ENCODE measurements at places on chromosomes 12 and 14.

DNA sequence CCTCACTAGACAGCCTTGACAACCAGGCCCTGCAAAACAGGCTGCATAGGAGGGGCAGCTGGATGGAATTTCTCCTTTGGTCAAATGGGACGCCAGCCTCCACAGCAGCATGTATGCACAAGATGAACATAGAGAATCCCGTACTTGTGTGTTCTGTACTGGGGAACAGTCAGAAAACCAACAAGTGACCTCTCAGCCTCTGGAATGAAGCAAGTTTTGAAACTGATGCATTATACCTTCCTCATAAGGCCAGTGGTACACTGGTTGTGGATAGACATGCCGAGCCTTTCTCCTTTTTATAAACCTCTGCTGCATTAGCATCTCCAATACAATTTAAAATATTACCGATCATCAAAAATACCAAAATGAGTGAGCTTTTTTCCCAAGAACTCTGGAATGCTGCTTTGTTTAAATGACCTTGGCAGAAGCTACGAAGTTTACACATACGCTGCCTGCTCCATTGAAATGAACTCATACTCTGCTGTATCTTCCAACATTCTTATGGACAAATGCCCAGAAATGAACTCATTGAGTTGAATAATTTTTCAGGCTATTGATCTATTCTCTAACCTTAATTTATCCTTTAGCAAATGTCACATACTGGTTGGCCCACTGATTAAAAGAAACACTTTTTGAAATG, 47.6 kb upstream of the FERMT2 start:
- no peak for ATAC-seq

- no peak for ATAC-seq
Measured at GRCh38 chr14:31530136-31530535, 31.1 kb upstream of the NUBPL start.

GRCh38 chr12:40561395-40561966, 130.8 kb upstream of the CNTN1 start:
- no peak for ATAC-seq

DNA sequence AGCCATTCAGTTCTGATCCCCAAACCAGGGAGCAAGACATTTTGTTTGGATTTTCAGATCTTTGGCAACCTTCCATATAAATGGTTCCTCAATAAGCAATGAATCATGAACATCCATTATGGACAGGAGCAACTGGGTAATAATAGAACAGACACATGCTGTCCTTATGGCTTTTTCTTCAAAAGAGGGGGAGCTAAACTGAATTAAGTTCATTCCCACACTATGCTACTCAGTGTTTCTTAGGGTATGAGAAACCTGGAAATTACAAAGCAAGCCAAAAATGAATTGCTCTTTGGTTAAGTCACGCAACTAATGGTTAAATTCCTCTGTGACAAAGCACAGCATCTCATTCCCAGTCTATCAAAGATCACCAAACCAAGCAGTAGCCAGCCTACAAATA, 51.0 kb downstream of the PTGER2 start:
- ATAC-seq, result no peak

DNA sequence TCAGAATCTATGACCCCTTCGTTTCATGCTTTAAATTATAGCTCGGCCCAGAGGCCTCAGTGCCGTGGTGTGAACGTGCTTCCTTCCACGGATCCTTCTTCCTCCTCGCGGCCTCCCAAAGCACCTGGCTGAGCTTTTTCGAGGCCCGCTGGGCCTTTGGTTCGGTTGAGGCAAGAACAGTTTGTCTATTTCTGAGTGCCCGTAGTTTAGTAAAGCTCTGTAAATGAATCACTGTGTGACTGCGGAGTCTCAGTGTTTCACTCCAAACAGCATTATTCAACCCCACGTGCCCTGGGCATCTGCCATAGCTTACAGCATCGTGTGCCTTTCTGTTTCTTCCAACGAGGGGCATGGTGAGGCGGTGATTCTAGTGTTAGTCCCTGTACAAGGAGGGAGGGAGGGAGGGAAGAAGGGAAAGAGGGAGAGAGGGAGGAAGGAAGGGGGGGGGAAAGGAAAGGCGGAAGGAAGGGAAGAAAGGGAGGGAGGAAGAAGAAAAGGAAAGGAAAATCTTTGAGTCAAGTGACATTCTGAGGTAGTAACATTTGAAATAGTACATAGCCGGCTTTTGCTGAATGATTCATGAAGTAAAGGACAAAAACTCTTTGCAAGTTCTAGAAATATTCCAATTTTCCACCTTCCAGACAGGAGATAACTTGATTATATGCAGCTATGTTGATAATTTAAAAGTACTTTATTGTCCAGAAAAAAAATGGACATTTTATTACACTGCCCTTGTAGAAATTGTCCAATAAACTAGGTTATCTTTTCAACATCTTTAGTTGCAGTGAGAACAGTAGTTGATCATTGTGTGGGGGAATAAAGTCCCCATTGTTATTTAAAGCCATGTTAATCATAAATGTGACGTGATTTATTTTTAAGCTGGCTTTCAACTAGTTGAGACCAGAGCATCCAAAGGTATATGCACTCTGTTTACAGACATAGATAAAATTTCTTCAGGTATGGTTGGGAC, 1.2 kb upstream of the TRIM9 start:
- ATAC-seq, result no peak

DNA sequence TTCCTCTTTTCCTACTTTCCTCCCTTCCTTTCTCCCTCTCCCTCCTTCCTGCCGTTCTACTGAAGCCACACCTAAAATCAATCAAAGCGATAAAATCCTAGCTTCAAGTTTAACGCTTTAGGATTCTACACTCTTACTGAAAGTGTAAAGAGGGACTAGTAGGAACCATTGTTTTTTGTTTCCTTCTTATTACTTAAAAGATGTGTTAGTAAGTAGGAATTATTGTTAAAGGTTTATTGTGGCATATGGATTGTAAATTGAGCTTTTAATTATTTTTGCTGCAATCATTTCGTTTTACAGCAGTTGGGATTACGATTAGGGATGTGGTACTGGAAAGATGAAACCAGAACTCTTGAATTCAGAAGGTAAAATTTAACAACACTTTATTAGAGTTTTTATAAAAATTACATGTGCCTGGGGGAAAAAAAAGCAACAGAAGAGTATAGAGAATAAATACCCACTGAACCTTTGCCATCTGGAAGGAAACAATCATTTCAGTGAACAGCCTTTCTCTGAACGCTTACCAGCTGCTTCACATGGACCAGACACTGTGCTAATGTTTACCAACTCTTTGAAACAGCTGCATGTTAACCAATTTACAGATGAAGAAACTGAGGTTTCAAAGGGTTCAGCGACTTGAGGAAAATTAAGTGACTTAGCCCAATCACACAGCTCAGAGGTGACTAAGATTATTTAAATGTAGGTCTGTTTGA, 1.0 kb downstream of the PPP1R36 start:
- no peak for ATAC-seq

DNA sequence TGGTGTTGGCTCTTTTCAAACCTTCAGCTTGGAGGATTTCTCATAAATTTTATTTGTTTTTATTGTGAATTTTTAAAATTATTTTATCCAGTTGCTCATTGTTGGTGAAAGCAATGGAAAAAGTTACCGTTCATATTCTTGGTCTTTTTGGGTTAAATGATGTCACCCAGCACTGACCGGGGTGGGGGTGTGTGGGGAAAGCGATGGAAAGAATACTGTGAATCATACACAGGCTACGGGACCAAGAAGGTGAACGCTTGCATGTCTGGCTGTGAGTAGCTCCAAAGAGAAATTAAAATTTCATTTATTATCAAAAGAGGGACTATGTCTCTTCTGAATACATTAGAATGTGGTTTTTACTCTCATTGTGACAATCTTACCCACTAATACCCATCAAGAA, 430.1 kb downstream of the AEBP2 start:
- no peak for ATAC-seq

DNA sequence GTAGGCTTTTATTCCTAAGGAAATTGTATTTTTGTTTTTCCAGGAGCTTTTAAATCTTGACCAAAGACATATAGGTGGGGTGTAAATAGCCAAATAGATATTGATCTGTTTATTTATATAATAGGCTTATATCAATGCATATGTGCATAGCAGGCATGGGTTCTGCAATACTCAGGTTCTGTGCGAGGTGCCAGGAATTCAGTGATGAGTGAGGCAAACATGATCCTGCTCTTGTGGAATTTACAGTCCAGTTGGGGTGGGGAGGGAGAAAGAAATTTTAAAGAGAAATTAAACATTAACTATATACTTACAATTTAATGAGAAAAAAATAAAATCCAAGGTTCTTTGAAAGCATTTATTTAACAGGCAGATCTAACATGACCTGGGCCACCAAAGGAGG, 160.3 kb upstream of the HIF1A start:
- no peak for ATAC-seq

DNA sequence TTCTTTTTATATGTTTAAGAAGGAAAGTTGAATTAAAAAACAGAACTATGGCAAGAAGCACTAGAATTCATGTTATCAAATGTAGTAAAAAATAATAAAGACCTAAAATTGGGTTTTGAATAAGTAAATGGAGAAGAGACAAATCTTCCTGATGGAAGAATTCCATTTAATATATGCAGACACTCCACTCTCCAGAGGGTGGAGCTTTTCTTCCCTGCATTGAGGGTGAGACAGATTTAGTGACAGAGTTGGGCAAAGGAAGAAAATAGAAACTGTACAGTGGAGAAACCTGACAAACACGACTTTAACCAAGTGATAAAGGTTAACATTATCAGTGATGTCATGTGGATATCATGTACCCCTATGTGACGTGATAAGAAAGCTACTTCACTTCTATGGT, 217.6 kb downstream of the PRKD1 start:
- no peak for ATAC-seq

DNA sequence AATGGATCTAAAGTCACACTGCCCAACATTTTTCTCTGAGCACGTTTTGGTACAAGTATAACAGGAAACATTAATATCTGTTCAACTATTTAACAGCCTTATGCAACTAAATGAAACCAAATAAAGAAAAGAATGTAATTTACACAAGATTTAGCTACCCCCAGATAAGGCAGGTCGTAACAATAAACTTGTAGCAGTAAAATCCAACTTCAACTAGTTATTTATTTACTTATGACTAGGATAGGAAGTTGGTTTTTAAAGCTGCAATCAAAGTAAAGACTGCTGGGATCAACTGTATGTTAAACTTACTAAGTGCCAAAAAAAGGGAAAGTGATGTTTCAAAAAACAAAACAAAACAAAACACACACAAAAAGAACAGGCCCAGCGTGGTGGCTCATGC, 30.9 kb downstream of the FERMT2 start:
- no peak for ATAC-seq

DNA sequence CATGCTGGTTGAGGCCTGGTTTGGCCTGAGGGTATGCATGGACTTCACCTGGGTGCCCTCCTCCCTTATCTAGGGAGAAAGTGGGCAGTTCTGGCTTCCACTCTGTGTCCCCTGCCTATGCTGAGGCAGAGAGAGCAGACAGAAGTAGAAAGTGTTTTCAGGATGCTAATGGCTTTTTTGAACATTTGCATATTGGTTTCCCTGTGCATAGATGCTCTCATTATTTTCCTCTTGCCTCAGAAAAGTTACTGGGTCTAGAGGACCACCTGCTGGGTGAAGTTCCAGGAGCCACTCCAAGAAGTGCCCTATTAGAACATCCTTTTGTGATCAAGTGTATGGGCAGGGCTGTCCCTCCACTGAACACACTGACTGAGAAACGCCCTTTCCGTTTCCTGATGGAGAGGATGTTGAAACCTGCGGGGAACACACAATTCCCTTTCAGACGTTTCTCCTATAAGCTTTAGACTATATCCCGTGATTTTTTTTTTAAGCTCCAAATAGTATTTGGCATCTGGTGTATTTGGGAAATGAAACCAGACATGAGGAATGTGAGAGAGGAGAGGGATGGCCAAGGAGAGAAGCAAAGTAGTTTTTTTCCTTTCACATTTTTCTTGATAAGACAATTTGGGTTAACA, 66.6 kb downstream of the DAAM1 start:
- ATAC-seq, result no peak

- ATAC-seq, result no peak
Measured at GRCh38 chr12:20289520-20289919, 78.8 kb upstream of the PDE3A start.

DNA sequence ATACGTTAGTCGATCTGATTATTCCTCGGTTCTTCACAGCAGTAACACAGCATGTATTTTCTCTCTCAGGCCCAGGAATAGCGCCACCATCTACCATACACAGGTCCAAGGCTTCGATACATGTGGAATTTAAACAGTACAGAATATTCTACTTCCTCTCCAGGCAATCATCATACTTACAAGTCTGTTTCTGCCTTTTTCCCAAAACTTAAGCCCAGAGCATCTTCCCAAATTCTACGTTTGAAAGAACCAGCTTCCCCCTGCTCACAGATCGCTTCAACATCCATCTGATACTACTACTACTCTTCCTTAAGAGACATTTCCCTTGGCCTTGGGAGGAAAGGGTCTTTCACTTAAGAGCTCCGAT, 626 bp downstream of the TXNDC16 start:
- ATAC-seq, result no peak

DNA sequence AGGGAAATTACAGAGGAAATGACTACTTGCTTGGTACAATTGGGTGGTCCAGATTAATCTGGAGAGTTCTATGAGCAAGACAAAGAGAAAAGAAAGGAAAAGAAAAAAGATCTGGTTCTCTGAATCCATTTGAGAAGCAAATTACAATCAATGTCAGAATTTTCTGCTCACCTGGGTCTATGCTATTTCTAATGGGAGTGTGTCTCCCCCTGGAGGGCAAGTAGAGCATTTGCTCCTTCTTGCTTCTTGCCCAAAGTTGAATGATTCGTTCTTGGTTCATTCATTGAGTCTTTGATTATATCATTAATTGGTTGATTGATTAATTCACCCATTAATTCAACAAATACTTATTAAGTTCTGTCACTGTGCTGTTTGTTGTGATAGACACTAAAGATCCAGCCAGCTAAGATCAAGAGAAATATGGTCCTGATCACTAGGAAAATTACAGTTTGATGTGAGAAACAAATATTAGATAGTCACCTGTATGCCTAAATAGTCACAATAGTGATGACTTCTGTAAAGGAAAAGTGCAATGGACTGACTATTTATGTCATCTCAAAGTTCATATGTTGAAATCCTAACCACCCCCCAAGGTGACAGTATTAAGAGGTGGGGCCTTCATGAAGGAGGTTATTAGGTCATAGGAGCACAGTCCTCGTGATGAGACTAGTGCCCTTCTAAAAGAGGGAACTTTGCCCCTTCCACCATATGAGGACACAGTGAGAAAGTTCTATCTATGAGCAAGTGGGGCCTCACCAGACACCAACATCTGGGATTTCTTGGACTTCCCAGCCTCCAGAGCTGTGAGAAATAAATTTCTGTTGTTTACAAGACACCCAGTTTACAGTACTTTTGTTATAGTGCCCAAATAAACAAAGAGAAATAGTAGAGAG, 8.0 kb upstream of the ASB8 start:
- peak; percentile 41 for ATAC-seq

Data from activated CD4-positive, CD25-positive, alpha-beta regulatory T cell treated with anti-CD3 and anti-CD28 coated beads, Interleukin-2, amount 50 U/mL, for 24 hours (primary cell).